ENCODE measurements at places on chromosomes 4 and X.

DNA sequence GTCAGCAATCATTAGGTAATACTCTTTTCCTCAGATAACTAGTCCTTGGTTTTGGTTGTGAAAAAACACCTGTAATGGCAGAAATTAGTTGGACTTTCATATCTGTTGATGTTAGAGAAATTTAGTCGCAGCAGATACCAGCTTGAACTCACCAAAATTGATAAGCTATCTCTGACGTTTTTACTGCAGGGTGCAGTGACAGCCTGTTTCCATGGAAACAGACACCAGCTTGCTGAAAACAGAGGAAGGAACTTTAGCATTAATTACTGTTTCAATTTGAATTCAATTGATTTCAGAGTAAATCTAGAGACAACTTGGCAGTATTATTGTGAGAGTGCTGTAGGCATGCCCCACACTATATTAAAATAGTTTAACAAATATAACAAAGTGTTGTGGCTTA lies 246.5 kb downstream of the PPP1R2C start:
- no peak for DNase-seq

DNA sequence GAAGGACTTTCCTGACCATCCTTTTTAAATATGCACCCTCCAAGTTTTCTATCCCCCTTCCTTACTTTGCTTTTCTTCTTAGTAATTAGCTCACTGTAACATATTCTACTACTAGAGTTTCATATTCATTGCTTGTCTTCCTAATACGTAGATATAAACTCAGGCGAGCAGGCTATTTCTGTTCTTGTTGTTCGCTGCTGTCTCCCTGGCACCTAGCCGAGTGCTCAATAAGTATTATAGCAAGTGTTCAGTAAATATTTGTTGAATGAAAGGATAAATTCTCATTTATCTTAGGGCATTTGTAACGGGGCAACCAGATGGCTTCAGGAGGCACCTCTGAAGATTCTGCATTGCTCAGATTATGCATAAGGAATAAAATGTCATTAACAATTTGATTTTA lies 6.8 kb upstream of the RHOH start:
- DNase-seq = no peak

GRCh38 chr4:788636-789297 lies 37.2 kb downstream of the CPLX1 start:
- DNase-seq = no peak

DNA sequence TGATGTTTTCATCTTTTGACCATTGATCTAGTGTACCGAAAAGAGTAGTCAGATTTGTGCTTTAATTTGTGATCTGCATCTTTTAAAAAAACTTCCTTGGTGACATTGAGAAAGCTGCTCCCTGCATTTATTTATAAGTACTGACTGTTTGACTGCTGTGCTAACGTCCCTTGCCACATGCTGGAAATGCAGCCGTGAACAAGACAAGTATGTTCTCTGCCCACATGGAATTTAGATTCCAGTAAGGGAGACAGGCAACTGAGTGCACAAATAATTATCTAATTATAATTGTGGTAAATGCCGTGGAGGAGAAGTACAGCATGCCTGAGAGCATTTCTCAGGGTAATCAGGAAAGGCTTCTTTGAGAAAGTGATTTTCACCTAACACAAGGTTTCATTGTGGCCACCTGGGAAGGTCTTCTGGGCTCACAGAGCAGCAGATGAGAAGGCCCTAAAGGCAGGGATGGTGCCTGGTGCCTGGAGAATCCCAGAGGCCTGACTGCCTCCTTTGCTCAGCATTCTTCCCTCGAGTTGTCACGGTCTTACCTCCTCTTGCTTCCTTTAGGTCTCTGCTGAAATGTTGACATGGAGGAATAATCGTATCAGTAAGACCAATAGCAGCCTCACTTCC lies 55.8 kb downstream of the PTTG2 start:
- DNase-seq = no peak

DNA sequence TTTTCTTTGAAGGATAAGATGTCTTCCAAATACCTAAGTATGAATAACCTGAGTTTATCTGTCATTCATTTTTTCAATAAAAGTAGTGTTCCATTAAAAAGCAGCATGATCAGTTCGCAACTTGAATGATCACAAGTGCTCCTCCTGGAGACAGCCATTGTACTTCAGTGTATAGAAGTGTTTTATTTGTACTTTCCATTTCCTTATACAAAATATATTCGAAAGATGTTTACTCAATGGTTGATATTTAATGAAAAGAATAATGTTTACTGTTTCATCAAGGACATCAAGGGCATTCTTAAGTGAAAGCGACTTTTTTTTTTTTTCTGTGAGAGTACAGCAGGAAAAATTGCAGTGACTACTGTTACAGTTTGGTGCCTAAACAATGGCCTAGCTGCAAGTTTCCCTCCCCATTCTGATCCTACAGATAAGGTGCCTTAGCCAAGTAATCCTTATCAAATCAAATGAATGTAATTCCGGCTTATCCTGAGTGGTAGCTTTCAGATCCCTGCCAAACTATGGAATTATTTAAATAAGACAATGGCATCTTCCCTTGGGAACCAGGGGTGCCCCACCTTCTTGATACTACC lies 69.0 kb upstream of the IL15 start:
- DNase-seq = no peak

- DNase-seq = no peak
Observed at GRCh38 chrX:123673813-123674212, 59.0 kb downstream of the THOC2 start.

- DNase-seq = no peak
Observed at GRCh38 chr4:119508281-119508680, 120.3 kb downstream of the PDE5A start.

DNA sequence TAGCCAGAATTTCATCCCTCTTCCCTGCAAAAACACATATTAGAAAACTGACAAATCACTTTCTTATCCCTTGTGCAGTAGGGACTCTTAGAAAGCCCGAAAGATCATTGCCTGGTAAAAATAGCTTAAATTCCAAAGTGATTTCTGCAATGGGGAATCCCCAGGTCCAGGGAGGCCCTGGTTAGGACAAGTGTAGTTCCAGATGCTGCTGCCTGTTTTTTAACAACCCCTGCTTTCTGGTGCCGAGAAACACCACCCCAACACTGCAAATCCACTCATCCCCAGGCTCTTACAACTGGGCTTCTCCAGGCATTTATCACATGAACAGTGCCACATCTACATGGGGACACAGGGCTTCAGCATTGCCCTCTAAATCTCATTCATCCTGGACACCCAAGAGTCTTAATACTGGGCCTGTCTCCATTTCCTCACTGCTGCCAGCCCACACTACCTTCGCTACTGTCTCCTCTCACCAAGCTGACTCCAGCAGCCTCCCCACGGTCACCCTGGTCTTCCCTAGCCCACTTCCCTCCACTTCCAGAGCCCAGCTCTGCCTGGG lies 112.2 kb upstream of the PSAPL1 start:
- no peak for DNase-seq

DNA sequence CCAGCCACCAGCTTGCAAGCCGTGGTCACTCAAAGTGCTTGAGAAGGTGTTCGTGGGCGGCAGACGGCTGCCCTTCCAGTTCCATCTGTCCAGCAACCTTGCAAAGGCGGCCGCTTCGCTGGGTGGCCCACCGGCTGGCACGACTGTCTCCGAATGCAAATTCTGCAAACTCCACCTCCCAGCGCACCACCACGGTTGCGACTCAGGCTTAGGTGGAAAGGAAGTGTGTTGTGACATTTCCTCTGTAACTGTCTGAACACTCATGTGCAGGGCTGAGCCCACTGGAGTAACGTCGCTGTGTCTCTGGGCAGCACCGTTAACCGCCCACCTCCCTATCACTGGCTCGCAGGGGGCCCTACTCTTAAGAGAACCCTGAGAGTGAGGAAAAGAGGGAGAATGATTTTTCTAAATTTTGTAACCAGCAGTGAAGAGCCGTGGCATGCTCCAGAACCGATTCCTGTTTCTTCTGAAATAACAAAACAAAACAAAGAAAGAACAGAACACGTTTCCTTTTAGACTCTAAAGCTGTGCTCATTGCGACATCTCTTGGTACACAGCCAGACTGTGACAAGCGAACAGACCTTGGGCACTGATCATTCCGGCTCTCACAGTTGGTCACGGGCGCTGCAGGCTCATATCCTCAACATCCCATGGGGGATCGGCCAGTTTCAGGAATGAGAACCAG lies at the start of gene P2RY8:
Gene P2RY8, minus strand, starts transcription at position 155 of the 685 bp plus-strand sequence. CDS start 70,627 bp downstream, outside the sequence.
- peak; percentile 15 for DNase-seq
